HL-60 (cell line): ENCODE measurements at places on chromosomes 5 and 9.
A peak's percentile ranks its signal among the peaks of the same experiment; 100 is the strongest.

DNA sequence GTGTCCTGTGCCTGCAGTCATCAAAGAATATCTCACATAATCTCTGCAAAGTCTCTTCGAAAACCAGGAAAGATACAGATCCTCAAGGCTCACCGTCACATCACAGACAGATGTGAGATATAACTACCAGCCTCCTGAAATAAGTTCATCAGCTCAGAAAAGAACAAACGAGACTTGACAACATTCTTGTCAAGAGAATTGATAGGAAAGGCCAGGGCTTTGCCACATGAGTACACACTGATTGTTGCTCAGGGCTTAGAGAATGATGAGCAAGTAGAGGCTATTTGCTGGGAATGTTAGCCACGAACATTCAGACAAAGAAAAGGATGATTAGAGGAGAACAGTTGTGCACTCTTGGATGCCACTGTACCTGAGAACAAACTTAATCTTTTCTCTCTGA, 535.1 kb downstream of the ELAVL2 start:
- DNase-seq: no peak

DNA sequence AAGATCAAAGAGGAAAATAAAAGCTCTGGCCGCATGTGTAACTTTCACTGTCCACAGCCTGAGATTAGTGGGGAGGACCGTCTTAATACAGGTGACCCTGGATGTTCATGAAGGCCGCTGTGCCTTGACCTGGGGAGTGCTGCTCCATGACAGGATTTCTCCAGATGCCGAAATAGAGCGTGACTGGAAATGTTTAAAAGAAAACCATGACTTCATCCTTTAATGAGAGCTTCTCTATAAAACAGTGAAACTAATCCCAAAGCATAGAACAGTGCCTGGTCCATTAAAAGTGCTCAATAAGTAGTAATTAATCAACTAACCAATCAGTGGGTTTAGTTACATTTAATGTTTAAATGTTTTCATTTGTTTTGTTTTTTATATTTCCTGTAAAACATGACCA, 62.7 kb downstream of the ERAP1 start:
- DNase-seq: no peak

GRCh38 chr5:43571237-43571636, 14.4 kb upstream of the PAIP1 start:
- DNase-seq: no peak

GRCh38 chr9:130893341-130894101, 3.1 kb downstream of the QRFP start:
- peak; percentile 93 for DNase-seq

DNA sequence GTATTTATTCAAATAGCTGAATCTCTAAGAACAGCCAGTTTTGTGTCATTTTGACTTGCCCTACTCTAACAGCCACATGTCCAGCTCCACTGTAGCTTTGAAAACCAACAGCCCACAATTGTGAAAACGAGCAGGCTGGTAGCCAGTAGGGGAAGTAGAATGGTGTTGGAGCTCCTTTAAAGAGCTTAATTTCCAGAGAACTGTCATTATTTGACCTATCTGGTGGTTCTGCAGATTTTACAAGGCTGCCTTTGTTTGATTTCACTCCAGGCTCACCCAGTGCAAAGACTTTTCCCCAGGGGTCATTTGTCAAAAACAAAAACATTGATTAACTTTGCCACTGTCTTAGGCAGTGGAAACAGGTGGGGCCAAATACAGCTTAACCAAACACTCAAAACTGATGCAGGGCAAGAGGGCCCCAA, 3.2 kb upstream of the PJA2 start:
- DNase-seq: peak; percentile 43

DNA sequence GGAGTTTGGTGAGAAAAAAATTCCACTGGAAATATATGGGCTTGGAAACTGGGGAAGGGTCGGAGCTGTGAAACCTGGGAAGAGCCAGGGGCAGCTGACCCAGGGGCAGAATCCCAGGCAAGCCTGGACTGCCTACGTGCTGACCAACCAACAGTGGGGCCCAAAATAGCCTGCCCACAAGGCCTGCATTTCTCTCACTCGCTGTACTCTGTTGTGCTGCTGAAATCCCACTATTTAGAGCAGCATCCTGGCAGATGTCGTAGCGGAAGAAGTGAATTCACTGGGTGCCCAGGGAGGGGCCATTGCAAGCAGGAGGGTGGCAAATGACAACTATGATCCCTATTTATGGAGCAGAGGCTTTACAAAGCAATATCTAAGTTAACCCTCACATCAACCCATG, 9.5 kb downstream of the GDNF start:
- no peak for DNase-seq

GRCh38 chr5:112960315-112960714, 16.3 kb upstream of the DCP2 start:
- DNase-seq: no peak

- no peak for DNase-seq
Measured at GRCh38 chr9:94912700-94913249, 186.3 kb downstream of the AOPEP start.

DNA sequence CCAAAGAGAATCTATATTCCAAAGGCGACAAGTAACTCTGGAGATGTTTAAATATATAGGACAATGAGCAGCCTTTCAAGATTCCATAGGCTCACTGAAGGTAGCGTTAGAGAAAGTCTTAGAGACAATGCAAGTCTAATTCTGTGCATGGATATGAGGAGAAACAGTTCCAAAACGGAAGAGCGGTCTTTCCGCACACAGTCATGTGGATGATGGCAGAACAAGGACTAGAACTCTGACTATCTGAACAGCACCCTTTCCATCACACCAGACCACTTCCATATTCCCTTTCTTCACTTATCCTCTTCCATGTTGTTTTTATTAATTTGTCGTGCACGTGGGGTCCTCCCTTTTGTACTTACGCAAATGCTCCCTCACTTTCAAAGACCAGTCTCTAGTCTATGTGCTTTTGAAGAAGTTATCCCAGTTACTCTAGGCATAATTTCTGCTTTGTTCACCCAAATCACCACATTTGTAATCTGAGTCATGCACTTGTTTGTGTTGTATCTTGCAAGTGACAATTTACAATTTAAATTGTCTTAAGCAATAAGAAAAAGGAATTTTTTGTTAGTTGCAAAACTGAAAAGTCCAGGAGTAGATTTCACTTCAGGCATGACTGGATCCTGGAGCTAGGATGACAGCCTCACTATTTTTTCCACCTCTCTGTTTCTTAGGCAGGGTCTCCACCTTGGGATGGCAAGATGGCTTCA, 116.0 kb upstream of the ADRA1B start:
- no peak for DNase-seq

DNA sequence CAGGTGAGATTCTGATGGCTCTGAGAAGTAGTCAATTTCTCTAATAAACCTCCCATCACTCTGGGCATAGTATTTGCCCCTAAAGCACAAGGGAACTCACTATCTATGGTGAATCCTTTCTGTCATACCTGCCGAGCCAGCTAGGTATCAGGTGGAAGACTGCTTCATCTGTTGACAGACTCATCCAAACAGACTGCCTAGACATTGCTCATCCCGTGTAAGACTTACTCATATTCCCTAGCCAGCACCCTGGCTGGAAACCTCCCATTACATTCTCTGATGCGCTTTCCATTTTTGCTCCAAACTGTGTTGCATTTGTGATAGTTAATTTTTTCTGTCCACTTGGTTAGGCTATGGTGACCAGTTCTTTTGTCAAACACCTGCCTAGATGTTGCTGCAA, 595.9 kb downstream of the DNAH5 start:
- DNase-seq: no peak

- peak; percentile 89 for DNase-seq
Measured at GRCh38 chr5:128537221-128537999, 635 bp downstream of the FBN2 start.
